ENCODE measurements at places on chromosomes 1 and 21.

- no peak for DNase-seq
These were observed 7.5 kb downstream of the KLHL21 start for GRCh38 chr1:6594977-6595740.

GRCh38 chr1:97784661-97785060, 136.2 kb downstream of the DPYD start:
- no peak for DNase-seq

DNA sequence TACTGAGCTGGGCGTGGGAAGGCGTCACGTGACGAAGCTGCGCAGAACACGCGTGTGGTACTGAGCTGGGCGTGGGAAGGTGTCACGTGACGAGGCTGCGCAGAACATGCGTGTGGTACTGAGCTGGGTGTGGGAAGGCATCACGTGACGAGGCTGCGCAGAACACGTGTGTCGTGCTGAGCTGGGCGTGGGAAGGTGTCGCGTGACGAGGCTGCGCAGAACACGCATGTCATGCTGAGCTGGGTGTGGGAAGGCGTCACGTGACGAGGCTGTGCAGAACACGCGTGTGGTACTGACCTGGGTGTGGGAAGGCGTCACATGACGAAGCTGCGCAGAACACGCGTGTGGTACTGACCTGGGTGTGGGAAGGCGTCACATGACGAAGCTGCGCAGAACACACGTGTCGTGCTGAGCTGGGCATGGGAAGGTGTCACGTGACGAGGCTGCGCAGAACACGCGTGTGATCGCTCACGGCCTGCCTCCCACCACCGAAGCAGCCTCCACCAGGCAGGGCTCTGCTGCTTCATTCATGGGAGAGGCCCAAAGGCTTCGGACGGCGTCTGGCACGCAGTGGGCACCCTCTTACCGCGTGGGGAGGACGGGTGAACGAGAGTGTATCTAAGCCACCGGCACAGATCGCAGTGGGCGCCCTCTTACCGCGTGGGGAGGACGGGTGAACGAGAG, 24.0 kb downstream of the CFAP74 start:
- no peak for DNase-seq

DNA sequence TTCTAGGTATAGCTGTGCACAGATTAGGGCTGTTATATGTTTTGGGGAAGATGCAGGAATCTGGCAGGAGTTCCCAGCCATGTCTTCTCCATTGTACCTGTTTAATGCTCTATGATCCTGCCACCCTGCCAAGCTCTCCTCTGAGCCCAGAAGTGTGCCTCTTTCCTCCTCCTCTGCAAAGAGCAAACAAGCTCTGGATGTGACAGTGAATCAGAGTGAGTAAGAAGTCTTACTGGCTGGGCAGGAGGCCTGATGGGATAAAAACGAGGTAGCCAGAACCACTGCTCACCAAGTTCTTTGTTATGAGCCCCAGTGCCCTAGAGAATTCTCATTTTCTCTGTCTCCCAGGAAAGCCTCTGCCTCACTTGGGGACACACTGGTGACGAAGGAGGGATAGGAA, 69.0 kb downstream of the BRINP2 start:
- no peak for DNase-seq

GRCh38 chr1:235403593-235403992, 36.4 kb downstream of the TBCE start:
- no peak for DNase-seq

DNA sequence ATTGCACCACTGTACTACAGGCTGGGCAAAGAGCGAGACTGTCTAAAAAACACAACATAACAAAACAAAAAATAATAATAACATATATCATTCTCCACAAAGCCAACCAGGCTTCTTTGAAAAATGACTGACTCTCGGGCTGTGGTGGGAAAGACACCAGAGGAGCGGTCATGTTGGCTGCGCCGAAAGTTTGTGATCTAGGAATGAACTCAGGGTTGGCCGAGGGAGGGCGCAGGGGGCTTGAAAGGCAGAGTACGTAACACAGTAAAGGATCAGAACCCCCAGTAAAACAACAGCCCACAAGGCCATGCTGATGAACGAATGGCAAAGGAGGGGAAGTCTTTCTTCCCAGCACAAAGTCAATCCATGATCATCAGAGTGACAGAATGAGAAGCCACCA, 4.7 kb downstream of the SLC35E2B start:
- no peak for DNase-seq

DNA sequence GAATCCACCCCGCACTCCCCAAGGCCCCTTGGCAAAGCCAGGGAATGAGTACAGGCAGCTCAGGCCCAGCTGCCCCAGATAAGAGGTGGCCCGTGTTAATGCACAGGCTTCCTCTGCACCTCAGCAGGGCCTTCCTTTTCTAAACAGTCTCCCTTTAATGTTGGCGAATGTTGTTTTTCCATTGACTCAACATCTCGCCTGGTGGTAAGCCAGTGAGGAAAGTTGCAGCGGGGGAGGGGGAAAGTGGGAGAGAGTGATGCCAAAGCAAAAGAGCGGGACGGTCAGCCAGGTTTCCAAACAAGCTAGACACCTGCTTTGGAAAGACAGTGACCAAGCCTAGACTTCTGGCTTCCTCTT, 10.3 kb upstream of the PROX1 start:
- no peak for DNase-seq

DNA sequence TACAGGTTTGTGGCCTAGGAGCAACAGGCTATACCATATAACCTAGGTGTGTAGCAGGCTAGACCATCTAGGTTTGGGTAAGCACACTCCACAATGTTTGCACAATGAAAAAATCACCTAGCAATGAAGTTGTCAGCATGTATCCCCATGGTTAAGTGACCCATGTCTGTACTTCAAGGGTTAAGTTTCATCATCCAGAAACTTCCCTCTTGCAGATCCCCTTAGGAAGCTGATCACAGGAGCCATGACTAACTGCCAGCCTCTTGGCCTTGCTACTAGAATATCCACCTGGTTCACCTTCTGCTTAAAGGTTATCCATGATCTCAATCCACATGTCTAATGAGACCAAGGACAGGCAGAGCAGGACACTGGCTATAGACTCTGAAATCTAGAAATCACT, 3.5 kb upstream of the UBXN10 start:
- no peak for DNase-seq

DNA sequence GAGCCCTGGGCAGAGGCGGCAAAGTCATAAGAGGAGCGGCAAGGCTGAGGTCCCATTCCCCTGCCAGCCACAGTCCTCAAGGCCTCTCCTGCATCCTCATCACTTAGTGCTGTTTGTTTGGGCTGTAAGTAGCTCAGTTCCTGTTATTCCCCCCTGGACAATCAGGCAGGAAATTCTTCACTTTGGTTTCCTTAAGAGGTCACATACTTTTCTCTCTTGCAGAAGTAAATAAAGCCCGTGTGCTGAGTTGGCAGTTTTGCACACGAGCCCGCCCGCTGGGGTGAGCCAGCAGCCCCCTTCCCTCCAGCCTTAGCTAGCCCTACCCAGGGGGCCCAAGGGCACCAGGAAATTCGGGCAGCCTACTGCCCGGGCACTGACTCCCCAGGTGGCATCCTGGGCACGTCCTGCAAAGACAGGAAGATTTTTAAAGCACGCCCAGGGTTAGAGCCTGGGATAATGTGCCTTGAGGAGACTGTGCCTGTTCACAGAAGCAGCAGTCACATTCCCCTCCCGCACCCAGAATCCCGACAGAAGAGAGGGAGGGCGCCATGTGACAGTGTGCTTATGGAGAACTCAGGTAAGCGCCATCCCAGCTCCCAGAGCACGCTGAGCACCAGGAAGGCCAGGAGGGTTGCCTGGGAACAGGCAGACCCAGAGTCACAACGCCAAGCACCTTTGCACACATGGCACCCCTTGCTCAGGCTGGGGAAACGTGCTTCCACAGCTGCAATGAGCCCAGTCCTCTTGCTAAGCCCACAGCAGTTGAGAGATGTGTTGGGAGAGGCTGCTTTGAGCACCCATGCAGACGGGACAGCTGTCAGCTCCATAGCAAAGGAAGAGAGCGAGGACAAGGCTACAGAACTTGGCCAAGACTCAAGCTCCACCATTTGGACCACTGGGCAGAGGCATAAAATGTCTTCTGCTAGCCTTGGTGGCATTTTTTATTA, 144.5 kb upstream of the TMEM51 start:
- no peak for DNase-seq

GRCh38 chr21:45224189-45224938, 63.3 kb downstream of the POFUT2 start:
- no peak for DNase-seq

DNA sequence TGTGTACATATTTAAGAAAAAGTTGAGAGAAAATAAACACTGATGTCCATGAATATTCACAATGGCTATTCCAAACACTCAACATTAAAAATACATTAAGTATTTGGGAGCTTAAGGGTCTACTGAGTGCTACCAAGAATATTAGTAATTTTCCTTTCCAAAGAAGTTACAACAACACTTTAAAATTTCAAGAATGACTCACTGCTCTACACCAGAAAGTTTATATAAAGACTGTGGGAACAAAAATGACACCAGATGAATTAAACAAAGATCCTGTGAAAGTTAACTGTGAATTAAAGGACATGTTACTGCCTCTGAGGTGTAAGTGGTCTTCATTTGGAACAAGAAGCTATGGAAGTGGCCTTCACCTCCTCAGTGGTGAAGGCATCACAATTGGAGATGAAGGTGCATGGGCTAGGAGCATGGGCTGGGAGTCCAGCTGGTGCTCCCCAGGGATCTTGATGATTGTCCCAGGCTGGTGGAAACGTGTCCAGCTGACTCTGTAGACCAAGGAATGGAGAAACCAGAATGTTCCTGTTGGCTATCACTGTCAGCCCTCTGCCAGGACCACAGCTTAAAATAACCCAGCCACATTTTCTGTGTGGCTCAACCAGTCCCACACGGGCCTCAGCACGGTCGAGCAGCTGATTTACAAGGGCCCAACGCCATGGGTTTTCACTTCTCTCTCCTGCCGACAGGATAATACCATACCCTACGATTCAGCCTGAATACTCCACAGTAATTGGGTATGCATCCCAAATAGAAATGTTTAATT, 28.8 kb downstream of the TAF5L start:
- DNase-seq, result peak; percentile 85

DNA sequence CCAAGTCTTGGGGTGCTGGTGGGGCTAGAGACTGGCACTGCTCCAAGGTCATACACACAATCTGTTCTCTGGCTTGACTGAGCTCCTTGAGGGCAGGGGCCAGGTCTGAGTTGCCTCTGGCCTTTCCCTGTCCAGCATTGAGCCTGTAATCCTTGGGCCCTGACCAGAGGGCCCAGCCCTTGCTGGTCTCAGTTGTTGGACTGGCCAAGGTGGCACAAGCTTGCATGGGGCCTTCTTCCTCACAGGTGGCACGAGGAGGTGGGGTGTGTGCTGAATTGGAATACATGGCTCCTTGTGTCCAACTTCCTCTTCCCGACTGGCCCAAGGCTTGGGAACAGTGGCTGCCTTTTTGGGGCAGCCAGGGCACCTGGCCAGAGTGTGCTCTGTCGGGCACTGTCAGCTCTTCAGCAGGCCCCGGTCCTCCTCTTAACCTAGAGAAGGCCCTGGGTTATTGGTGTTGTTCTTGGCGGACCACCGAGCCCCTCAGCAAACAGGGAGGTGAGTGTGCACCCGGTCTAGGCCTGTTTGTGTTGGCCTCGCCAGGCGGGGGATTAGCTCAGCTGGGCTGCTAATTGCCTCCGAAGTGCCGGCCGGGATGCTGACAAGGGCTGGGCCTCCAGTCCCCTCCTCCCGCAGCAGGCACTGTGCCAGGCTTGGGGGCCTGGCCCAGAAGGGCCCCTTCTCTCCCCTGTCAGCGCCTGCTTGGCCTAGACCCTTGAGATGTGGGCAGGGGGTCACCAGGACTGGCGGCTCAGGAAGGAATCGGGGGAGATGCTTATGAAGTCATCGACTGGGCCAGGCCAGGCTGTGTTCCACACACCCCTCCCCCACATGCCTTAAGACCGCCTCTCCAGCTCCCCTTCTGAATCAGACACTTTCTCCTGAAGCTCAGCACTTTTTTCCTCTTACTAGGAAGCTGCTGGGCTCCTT, 28.5 kb downstream of the WNT4 start:
- DNase-seq, result no peak

GRCh38 chr1:92277105-92277723, 21.6 kb downstream of the GLMN start:
- DNase-seq, result no peak

GRCh38 chr1:111847466-111847865, 91.8 kb downstream of the DDX20 start:
- no peak for DNase-seq

Measured in fibroblast of gingiva (primary cell).